ENCODE measurements at places on chromosomes 2 and 18. TPM values are rescaled to one million over a fixed set of nuclear protein-coding genes. Genes with fewer than 3 reads are reported as not detected.
A peak's percentile ranks its signal among the peaks of the same experiment; 100 is the strongest.

Gene DOCK10
- 2.1 TPM for polyA plus RNA-seq

DNA sequence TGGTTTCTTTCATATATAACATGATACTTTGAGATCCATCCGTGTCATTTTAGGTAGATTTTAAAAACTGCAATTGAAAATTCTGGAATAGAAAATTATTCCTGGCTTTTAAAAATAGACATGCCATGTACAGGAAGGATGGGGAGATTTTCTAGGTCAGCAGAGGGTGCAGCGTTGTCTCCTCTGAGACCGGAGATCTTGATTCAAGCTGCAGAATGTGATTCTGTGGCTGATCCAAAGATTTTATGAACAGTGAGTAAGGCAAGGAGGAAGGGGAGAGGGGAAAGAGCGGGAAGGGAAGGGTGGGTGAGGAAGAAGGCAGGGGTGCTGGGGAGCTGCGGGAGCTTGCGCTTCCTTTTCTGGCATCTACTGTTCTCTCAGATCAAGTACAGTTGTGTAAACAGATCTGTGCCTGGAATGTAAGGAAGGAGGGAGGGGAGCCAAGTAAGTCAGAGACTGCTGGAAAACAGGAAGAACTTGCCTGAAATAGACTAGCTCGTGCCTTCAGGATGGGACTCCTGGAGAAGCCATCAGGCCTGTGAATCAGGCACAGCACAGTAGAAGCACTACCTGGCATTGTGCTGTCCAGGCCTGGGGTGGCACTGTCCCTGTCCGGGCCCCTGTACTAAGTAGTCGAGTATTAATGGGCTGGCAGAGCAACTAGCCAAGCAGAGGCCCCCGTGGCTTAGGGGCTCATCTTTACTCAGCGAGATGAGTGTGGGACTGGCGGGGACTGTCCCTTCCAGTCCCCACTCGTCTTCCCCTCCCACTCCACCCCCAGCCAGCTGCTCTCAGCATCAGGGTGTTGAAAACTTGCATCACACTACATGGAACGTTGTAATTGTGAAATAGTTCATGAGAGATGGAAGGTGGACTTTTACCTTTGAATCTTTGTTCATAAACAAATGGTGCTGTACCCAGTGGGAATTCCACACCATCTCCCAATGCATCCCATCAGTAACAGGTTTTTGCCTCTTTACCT lies 163.5 kb downstream of the UXS1 start:
- DNase-seq, result peak; percentile 90

DNA sequence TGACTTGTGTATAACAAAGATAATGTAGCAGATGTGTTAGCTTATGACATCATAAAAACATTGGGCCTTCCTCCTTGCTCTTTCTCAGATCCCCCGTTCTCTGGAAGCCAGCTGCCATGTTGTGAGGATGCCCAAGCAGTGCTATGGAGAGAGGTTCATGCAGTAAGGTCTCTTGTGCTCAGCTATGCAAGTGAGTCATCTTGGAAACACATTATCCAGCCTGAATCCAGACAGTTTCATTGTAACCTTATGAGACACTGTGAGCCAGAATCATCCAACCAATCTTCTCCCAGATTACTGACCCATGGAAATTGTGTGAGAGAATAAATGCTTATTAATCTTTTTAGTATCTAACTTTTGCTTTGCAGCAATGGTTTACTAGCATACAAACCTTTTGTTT lies 60.8 kb downstream of the ST6GAL2 start:
- no peak for DNase-seq

GRCh38 chr2:9230881-9231280 lies 24.3 kb downstream of the ASAP2 start:
- DNase-seq, result no peak

DNA sequence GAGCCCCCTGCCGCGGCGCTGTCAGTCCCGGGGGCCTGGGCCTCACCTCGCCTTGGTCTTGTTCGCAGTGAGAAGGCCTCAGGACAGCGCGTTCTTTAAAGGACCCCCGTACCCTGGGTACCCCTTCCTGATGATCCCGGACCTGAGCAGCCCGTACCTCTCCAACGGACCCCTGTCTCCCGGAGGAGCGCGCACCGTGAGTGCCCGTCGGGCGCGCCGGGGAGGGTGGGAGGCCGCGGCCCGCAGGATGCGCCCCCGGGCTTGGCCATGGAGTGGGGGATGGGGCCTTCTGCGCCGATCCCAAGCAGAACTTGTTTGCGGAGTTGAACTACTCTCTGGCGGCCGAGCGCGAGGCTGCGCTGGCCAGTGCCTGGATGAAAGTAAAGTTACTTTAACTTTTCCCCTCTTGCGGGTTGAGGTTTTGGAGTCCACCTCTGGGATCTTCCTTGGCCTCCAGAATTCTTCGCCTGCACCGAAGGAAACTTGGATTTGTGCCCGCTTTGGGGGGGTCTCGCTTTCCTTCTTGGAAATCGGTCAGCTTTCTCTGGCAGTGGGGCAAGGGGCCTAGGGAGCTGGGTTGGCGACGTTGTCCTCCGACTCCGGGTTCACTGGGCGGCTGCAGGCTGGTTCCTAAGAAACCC lies 1.2 kb downstream of the TCF7L1 start:
- DNase-seq, result peak; percentile 81

- DNase-seq, result no peak
Measured at GRCh38 chr2:221420245-221420644, 151.9 kb downstream of the EPHA4 start.

Data from kidney (tissue), 22 donors.